ENCODE measurements at places on chromosomes 12 and 14.

DNA sequence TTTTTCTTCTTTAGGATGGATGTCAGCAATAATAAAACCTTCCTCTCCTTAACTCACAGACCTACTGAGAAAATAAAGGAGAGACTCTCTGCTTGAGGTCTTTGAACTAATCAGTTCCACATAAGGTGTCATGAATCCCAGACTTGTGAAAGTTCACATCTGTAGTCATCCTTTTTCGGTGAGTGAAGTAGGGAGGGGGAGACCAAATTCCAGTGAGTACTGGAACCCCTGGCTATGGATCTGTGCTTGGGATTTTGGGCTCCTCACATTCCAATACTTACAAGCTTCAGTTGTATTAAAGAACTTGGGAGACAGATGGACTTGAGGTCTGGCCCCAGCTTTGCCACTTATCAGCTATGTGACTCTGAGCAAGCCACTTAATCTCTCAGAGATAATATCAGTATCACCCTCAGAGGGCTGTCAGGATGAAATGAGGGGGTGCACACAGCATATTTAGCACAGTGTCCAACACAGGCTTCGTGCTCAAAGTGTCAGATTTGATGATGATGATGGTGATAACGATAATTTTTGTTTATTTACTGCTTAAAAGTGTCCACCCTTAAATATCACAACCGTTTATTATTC, 34.8 kb upstream of the APPL2 start:
- DNase-seq = no peak

- no peak for DNase-seq
Measured at GRCh38 chr12:5232291-5232690, 188.6 kb downstream of the KCNA5 start.

DNA sequence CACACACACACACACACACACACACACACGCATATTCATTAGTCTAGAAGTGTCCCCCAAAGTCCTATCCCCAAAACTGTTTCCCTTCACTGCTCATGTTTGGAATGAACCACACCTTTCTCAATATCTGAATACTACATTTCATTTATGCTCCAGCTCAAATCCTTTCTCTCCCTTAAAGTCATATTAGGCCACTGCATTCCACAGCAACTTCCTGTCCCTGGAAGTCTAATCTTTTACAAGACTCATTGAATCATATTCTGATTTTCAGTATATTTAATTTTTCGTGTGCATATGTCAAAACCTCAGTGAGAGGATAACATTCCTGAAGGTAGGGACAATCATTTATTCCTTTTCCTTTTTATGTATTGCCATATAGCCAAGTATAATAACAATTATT, 155.6 kb upstream of the LMNTD1 start:
- no peak for DNase-seq

GRCh38 chr14:56056031-56056430, 62.2 kb upstream of the PELI2 start:
- DNase-seq = no peak

GRCh38 chr14:66330228-66330627, 155.9 kb upstream of the CCDC196 start:
- DNase-seq = no peak

- DNase-seq = no peak
Measured at GRCh38 chr12:92183575-92183974, 37.9 kb upstream of the BTG1 start.

- no peak for DNase-seq
Measured at GRCh38 chr12:110199339-110200123, 75.4 kb downstream of the IFT81 start.

GRCh38 chr12:13000925-13001774, 1.1 kb upstream of the HEBP1 start:
- peak; percentile 5 for DNase-seq

- DNase-seq = no peak
Measured at GRCh38 chr14:84670796-84671195, 859.1 kb upstream of the FLRT2 start.

GRCh38 chr14:100683578-100683977, 43.1 kb upstream of the DLK1 start:
- DNase-seq = no peak

DNA sequence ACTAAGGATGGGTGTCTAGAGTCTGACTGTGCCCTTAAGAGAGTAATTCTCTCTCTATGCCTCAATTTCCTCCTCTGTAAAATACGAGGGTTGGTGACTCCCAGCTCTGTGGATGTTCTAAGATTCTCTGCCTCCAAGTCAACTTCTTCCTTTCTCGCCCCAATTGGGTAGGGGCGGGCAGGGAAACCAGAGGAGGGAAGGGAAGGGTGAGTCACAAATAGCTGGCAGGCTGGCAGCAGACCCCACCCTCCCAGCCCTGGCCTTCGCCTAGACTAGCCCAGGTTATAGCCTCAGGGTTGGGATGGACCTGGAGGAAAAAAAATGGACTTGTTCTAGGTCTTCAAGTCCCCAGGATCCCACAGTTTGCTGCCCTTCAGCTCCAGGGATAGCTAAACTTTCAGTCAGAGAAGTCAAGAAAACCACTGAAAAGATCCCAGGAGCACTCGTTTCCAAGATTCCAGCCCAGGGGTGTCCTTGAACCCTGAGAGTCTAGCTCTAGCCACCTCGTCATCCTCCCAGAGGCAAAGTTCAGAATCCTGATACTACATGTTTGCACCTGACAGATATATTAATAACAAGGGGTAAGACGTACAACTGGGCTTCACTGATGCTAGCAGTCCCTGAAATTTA, 2.3 kb downstream of the DGKA start:
- no peak for DNase-seq

- DNase-seq = no peak
Measured at GRCh38 chr12:49882248-49882850, 21.4 kb downstream of the FAIM2 start.

DNA sequence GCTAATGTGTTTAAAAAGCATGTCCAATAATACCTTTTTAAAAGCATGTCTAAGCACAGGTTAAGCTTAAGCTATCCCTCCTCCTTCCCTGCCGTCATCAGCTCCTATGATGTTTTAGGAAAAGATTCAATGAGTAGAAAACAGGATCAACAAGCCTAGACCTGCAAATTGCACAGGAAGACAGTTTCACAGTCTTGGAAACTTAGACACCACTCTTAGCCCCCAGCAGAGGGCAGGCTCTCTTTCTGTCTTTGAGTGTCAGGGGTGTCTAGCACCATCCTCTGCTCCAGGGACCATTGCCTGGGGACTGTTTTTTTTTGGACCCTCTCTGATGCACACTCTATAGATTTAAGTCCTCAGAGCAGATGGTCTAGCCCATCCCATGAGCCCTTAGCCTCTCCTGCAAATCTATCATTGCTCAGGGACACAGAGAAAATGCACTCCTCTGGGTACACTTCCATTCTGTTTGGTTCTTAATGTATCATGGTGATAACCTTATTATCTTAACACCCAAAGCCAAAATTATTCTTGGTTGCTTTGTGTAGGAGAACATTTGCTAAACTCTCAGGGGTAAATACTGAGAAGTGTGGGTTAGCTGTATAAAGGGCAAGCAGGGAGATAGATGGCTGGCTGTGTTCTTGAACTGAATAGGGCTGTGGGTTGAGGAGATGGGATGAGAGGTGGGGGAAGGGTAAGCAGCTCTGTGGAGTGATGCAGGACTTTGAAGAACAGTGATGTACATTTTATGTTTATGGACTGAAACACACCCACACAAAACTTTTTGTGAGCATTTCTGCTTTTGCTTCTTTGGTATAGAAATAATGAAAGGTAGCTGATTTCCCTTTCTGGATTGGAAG, 259.9 kb upstream of the DDHD1 start:
- no peak for DNase-seq

- no peak for DNase-seq
Measured at GRCh38 chr14:69079188-69079742, 73.7 kb downstream of the DCAF5 start.
